ENCODE measurements at places on chromosomes 5 and 9.

DNA sequence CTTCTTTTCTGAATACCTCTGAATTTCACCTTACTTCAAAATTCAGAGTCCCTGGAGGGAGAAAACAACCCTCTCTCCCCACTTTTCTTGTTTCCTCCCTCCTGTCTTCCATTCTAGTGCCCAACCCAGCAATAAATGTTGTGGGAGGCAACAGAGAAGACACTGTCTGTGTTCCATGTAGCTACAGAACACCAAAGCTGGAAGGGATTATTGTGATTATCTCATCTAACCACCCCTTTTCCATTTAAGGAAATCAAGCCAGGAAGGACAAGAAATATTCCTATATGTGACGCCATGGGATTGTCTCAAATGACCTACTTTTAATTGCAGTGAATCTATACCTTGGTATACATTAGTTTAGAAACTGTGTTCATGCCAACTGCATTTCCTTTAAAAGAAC, 476.6 kb upstream of the TNC start:
- DNase-seq = no peak

DNA sequence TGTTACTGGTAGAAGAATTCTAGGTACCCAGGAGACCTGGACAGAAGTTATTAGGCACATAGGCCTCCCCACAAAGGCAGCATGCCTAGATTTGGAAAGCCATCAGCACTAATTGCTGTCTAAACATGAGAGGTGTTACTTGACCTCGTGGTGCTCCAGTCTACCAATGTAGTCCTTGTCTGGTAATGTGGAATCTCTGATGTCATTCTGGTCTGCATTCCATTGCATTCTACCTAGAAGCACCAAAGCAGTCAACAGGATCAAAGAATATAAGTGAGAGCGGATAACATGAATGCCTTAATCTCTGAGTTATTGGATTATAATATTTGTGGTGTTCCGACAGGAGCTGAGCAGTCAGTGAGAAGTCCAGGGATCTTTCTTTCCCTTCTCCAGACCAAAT, 175.2 kb downstream of the PSAT1 start:
- no peak for DNase-seq

DNA sequence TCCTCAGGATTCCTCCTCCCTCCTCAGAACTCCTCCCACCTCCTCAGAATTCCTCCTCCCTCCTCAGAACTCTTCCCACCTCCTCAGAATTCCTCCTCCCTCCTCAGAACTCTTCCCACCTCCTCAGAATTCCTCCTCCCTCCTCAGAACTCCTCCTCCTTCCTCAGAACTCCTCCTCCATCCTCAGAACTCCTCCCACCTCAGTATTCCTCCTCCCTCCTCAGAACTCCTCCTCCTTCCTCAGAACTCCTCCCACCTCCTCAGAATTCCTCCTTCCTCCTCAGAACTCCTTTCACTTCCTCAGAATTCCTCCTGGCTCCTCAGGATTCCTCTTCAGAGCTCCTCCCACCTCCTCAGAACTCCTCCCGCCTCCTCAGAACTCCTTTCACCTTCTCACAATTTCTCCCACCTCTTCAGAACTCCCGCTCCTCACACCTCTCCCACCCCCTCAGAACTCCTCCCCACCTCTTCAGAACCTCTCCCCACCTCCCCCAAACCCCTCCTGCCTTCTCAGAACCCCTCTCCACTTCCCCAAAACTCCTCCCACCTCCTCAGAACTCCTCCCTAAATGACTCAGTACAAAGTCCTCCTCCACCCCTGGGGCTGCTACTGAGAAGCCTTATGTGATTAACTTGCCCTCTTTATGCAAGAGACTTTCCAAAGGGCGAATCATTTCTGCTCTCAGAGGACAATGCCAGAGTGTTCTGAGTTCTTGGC, 23.2 kb downstream of the SLC46A2 start:
- DNase-seq = no peak

- no peak for DNase-seq
Measured at GRCh38 chr9:37372839-37373238, 49.7 kb upstream of the GRHPR start.

DNA sequence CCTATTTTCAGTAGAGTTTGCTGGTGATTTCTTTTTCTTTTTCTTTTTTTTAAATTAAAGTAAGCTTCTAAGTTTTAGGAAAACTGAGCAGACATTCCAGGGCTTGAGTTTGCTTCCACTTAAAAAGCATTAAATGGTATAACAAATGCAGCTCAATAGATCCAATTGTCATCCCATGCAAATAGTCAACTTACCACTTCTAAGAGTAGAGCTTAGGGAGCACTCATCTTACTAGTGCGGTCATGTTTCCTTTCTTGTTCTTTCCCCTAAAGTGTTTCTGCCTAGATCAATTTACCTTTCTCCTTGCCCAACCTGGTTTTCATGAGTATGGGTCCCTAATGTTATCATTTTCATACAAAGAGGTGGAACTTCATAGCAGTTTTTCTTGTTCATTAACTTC, 13.0 kb upstream of the CEP120 start:
- DNase-seq = no peak

DNA sequence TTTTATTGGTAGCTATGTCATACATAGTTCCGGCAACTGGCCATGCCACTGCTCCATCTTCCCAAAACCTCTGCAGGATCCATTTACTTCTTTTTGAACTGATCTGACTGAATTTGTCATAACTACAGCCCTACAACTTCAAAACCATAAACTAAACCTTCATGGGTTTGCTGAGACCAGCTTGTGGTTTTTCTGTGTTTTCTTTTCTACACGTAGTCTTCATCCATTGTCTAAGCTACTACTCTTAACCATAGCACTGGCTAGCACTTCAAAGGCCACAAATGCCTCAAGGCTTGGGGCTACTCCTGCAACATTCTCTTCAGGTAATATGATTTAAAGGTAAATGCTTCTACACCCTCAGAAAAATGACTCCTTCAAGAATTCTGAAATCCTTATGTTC, 9.0 kb upstream of the KIF2A start:
- DNase-seq = no peak

- DNase-seq = no peak
Measured at GRCh38 chr5:118592229-118593002, 395.9 kb downstream of the DTWD2 start.

DNA sequence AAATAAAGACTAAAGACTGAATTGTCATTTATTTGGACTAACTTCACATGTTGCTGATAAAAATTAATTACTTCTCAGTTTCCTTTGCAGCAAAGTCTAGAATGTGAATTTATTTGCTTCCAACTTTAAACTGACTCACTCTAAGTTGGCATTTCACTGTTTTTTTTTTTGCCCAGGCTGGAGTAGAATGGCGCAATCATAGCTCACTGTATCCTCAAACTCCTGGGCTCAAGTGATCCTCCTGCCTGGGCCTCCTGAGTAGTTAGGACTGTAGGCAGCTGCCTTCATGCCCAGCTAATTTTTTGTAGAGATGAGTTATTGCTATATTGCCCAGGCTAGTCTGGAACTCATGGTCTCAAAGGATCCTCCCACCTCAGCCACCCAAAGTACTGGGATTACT, 3.5 kb downstream of the CCNB1 start:
- no peak for DNase-seq

DNA sequence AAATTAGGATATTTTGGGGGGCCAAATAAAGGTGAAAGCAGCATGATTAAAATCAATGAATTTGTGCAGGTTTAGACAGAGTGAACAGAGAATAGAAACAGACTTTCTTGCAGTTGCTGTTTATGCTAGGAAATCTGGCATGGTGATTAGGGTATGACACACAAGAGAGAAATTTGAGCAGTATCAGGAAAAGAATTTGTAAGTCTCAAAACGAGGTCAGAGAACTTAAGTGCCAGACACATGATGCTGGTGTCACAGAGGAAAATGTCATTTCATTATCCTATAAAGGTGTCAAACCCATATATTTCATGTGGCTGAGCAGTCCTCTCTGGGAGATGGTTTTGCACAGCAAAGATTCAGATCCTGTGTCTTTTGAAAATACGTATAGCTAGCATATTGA, 15.7 kb downstream of the LVRN start:
- DNase-seq = no peak

- DNase-seq = no peak
Measured at GRCh38 chr9:128870128-128870940, 11.4 kb downstream of the KYAT1 start.

DNA sequence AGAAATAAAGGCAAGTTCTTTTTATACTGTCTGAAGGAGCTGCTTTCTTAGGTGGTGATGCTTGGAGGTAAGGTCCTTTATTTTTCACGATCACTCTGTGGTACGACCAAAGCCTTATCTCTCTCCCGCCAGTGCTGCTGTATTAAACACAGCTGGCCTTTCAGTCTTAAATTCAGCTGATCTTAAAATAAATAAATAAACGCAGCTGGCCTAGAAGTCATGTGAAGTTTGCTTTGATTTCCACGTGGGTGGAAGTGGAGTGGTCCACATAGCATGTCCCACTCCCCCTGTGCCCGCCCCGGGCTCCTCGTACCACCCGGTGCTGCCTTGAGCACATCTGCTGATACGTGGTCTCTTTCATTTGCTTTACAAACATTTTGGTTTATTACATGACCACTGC, 260.4 kb downstream of the FANCC start:
- no peak for DNase-seq

Data from cortex of kidney (tissue), 1 donor.